D721Med (cell line): ENCODE measurements at places on chromosomes 5 and 9.

DNA sequence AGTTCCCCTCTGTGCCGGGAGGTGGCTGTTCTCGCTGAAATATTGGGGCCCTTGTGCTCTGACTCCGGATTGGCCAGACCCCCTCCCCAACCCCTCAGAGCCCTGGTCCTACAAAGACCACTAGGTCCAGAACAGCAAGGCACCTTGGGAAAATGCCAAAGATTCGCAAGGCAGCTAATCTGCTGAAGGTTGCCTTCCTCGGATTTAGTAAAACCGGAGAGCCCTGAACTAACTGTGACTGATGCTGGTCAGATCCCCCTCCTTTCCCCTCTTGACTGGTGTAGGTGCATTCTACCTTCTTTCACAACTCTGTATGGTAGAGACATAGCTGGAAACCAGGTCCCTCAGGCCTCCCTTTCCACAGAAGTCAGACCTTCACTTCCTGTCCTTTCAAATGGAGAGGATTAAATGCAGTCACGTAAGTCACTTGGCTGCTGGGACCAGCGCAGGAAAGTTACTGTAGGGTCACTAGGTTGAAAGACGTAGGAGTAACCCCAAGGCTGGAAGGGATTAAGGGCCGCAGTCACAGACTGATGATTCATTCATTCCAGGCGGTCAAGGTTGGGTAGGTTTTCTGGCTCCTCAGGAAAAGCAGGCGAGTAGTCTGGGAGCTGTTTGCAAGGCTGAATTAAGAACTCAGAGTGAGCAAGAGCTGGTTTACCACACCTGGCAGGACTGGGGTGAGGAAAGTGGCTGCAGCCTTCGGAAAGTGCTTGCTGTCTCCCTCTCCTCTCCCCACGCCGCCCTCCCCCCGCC, 5.3 kb downstream of the BARX1 start:
- DNase-seq = no peak

DNA sequence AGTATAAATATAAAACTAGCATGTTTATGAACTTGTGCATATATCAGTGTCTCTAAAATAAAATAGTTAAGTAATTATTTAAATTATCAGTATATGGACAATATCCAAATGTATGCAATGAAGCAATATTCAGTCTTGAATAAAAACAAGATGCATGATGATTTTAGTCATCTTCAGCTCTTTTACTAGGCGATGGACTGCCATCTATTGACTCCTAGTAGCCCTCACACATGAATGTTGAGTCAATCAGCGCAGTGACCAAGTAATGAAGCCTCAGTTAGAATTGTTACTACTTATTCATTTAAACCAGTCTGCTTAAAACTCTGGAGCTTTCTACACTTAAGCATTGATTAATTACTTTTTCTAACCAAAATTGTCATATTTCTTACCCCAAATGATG, 92.9 kb upstream of the GRHPR start:
- DNase-seq = no peak

- peak; percentile 15 for DNase-seq
These were observed 337.4 kb upstream of the PUM3 start for GRCh38 chr9:3181049-3181953.

- DNase-seq = no peak
These were observed 41.7 kb downstream of the SMIM15 start for GRCh38 chr5:61120534-61120933.

DNA sequence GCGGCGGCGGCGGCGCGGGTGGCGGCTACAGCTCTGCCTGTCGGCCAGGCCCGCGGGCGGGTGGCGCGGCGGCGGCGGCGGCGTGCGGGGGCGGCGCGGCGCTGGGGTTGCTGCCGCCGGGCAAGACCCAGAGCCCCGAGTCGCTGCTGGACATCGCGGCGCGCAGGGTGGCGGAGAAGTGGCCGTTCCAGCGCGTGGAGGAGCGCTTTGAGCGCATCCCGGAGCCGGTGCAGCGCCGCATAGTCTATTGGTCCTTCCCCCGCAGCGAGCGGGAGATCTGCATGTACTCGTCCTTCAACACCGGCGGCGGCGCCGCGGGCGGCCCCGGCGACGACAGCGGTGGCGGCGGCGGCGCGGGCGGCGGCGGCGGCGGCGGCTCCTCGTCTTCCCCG, 296 bp downstream of the ZSWIM6 start:
- DNase-seq = no peak

GRCh38 chr9:107492381-107492970, 2.9 kb upstream of the KLF4 start:
- no peak for DNase-seq

DNA sequence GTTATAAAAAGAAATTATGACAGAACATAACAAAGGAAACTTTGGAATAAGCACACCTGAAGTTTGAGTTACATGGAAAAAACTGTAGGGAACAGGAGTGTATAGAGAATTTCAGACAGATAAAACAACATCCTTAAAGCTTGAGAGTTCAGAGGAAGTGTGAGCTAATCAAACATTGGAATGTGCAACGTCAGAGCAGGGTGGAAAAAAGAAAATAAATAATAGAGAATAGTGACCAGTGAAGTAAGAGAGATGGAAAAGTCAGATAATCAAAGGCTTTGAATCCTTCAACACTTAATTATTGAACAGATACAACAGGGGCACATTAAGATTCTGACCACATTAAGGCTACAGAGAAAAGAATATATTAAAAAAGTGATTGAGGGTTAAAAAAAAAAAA, 128.5 kb upstream of the CDH10 start:
- DNase-seq = no peak

- no peak for DNase-seq
These were observed 13.5 kb upstream of the KIF27 start for GRCh38 chr9:83934569-83935275.

DNA sequence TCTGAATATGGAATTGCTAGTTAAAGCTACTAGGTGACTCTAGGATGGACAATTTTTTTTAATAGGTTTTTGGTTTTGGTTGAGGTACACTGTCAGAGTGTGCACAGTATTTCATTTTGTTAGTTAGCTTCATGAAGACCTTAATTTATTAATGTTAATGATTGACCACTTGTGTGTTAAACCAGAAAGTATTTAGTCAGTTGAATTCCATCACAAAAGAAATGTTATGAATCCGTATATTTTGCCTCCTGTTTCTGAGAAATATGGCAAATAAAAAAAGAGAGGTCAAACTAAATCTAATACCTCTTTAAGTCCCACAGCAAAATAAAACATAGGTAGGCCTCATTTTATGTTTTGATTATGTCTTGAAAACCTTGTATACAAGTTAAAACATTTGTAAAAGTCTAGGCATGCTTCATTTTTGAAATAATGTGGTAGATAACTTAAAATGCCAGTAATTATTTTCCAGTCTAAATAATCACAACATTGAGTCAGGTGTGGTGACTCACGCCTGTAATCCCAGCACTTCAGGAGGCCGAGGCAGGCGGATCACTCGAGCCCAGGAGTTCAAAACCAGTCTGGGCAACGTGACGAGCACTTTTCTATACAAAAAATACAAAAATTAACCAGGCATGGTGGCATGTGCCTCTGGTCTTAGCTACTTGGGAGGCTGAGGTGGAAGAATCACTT, 50.8 kb downstream of the ITGA1 start:
- DNase-seq = no peak

DNA sequence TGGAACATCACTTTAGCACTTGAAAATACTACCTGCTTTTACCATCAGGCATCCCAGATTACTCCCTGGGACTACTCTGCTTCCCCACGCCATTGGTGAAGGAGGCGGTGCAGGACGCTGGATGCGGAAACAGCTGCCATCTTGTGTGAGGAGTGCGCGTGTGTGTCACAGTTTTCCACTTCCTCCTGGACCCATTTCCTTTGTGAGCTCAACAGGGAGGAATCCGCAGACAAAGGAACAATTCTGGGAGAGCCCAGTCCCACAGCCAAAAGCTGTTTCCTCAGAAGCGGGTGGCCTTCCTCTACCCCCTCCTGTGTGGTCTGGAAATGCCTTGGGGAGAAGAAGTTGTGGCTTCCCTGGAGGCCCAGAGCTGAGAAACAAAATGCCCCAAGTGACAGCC, 16.8 kb downstream of the AFAP1L1 start:
- DNase-seq = no peak

DNA sequence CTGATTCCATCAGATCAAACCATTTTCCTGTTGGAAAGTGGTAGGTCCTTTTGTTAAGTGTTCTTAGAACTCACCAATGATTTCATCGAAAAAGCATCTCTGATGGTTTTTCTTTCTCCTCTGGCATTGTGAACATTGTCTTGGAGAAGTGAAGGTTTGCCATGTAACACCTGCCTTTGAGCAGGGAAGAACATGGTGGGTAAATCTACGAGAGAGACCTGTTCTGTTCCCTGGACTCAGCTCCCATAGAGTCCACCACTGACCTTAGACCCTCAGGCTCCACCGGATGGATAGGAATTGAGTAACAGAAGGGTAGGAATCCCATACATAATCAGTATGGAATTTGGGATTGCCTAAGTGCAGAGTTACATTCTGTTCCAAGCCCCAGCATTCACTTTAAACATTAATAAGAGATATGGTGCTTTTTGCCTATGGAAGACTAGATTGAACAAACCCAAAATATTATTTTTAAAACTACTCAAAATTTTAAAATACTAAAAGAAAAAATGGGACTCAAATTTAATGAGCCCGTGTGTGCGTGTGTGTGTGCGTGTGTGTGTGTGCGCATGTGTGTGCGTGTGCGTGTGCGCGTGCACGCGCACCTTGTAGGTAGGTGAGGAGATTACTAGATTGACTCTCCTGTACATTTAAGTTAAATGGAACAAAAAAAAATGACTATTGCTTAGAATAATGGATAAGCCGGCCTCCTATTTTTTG, 92.0 kb downstream of the C9orf152 start:
- DNase-seq = no peak

DNA sequence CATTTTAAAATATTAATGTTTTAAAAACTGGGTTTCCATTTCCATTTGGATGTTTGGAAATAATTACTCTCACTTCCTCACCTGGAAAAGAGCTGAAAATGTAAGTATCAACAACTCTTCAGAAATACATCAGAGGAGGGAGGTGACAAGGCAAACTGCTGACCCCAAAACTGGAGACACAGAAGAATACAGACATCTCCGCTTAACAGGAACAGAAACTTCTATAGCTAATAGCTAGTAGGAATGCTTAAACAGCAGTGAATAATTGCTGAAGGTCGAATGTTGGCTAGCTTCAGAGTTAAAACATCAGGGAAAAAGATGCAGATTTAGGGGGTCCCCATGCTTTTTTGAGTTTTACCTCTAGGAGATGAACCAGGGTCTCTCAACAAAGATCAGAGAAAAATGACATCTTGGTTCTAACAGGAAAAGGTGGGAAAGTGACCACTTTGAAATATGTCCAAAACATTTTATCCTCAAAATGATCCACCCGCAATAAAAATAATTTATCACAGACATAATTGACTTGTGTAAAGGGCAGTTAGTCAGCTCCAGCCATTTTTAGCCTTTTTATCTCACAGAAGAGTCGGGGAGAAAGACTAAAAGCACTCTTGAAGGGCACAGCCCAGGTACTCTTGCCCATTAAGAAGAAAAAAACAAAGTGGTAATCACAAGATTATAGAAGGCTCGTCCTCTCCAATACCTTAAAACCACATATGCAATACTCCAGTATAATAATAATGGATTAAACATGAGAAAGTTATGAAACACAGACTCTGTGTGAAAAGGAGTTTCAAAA, 1474.9 kb downstream of the EFNA5 start:
- DNase-seq = no peak

DNA sequence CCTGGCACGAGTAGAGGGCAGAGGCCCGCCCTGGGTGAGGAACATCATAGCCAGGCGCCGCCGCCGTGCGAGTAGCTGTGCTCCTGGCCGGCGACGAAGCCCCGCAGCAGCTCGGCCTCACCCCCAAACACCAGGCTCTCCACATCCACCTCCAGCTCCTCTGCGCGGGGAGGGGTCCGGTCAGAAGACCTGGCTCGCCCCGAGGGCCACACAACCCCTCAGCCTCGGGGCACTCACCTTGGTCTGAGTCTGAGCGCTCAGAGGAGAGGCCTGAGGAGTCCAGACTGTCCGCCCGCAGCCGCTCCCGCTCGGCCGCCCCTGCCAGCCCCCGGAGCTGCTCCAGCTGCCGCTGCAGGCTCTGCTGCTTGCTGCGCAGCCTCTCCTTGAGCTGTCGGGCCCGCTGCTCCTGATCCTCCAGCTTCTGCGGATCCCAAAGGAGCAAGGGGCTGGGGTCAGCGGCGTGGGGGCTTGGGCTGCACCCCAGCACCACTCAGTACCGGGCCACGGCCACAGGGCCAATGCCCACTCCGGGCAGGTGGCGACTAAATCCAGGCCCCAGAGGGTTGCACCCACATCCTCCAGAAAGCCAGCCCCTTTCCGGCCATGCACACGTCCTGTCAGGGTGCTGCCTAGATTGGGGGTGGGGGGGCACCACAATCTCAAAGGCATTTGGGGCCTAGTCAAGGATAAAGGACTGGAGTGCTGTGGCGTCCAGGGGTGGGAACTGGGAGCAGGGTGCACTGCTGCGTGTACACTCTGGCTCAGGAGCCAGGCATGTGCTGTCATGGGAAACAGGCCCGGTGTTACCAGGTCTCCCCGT, 3.9 kb downstream of the MXD3 start:
- no peak for DNase-seq

- no peak for DNase-seq
These were observed 32.4 kb downstream of the IRF1 start for GRCh38 chr5:132458226-132458560.

DNA sequence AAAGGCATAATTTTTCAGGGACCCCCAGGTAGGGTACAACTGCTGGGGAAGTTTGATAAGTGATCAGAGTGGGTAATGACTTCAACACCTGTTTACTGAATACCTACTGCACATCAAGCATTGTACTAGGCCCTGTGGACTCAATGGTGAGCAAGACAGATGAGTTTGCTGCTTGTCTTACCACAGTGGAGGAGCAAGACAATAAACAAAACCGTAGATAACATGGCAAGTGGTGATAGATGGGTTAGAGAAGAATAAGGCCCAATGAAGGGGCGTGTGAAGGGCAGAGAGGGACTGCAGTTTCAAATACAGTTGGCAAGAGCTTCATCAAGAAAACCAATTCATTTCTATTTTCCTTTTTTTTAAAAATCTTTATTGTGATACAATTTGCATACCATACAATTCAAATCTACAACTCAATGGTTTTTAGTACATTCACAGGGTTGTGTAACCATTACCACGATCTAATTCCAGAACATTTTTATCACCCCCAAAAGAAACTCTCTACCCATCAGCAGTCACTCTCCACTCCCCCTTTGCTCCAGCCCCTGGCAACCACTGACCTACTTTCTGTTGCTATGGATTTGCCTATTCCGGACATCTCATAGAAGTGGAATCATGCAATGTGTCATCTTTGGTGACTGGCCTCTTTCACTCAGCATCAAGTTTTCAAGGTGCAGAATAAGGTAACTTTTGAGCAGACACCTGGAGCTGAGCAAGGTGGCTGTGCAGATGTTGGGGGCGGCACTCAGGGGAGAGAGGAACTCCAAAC, 31.9 kb upstream of the HAND1 start:
- DNase-seq = no peak

DNA sequence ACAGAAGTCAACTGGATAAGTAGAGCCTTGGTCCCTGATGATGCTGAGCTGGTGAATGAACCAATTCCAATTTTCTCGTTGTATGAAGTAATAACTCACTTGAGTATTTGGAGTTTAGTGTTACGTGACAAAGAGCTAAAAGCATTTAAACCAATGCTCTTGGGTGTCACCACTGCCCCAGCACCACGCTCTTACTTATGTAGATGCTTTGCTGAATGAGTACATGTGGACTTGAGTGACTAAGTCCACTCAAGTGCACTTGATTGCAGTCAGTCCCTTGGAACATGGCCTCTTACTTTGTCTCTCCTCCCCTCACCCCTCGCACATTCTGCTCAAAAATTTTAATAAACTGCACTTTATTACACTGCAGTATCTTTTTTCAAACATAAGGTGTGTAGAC, 184.0 kb downstream of the MAN2A1 start:
- no peak for DNase-seq
